ENCODE measurements at places on chromosomes 7 and 10.

DNA sequence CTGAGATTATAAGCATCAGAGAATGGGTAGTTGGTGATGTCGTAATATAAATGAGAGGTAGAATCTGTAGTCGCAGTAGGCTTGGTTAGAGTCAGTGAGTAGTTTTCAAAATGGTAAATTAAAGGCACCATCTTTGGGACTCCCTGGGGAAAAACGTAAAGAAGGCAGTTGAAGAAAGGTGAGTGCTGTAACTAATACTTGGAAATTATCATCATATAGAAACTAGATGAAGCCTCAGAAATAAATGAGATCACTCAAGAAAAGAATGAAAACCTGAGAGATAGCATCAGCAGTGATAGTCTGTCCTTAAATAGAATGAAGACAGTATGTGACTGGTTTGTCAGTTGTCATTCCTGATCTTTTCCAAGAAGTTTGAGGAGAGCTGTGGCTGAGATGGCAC lies 23.8 kb downstream of the PALS2 start:
- no peak for DNase-seq

DNA sequence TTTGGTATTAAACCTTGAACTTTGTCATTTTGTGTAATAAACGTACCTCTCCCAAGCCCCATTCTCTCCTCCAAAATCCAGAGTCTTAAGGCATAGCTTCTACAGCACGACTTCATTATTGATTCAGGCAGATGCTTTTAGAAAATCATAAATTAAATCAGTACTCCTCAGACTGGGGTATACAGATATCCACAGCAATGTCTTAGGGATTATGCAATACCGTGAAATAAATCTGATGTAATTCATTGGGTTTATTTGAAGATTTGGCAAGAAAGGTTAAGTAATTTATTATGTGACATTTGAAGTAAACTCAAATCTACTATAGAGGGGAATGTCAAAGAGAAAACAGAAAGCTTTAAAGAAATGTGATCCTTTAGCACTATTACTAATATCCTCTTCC lies 246.1 kb upstream of the PLXDC2 start:
- no peak for DNase-seq

- DNase-seq: no peak
Observed at GRCh38 chr7:128113839-128114238, 82.6 kb upstream of the LRRC4 start.

DNA sequence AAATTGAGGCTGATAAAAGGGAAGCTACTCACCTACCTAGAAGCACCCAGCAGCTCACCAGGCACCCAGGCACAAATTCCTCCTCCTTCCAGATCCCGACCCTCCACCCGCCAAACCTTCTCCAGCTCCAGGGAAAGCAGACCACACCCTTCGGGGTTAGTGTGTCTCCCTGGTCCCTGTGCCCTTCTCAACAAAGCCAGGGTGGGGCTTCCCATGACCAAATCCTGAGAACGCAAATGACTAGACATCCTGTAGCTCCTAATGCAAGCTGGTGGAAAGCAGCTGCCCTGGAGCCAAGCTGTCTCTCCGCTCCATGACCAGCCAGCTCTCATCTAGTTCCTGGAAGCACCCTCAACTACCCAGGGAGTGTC lies 4.4 kb downstream of the TBX20 start:
- DNase-seq: no peak
